Fibroblast of gingiva (primary cell): ENCODE measurements at places on chromosomes 5 and 9.
A peak's percentile ranks its signal among the peaks of the same experiment; 100 is the strongest.

DNA sequence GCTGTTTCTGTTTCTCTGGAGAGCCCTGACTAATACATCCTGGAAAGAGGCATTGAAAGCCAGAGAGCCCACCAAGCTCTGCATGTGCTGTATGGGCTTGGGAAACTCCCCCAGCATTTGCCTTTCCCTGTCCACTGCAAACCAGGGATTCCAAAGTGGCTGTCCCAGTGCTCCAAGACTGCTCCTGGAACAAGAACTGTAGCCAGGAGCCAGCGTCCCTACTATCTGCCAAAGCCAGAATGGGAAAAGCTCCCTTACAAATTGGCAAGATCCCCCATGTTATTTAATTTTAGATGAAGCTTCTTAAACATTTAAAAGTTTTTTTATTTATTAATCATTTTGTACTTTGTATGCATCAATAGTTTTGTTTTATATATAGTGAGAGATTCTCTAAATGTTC is 263.2 kb downstream of the GABRB2 start:
- no peak for DNase-seq

DNA sequence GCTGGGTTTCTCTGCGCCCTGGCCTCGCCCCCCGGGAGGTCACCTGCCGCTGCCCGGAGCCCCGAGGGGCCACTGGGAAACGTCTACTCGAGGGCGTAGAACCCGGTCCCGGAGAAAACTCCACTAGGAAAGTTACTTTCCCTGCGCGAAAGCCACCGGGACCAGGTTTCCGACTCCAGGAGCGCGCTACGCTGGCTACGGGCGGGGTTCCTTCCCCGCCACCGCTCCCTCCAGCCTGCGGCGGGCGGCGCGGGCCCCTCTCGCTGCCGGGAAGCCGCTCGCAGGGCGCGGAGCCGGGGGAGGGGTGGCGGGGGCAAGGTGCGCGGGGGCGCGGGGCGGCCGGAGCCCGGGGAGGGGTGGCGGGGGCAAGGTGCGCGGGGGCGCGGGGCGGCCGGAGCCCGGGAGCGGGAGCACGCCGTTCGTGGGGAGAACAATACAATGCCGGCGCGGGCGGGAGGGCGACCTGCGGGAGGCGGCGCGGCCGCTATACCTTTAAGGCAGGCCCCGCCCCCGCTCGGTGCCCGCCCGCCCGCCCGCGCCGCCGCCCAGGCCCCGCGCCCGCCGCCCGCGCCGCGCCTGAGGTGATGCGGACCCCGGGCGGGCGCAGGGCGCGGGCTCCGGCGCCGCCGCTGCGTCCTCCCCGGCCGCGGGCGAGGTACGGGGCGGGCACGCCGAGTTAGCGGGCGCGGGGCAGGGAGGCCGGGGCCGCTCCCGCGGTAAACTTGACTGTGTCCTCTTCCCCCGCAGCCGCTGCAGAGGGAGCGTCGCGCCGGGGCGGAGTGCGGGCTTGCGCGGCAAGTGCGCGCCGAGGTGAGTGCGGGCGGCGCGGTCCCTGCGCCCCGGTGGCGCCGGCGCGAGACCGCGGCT is 278.1 kb downstream of the AOPEP start:
- no peak for DNase-seq

- DNase-seq, result no peak
These were observed 110.5 kb downstream of the RASGRF2 start for GRCh38 chr5:81070571-81071255.

- DNase-seq, result no peak
These were observed 202.3 kb upstream of the SGCD start for GRCh38 chr5:156124708-156125107.

- DNase-seq, result no peak
These were observed 114.7 kb downstream of the KIAA0825 start for GRCh38 chr5:94503677-94504076.

GRCh38 chr9:69143291-69143690 is 30.8 kb upstream of the TJP2 start:
- no peak for DNase-seq

- DNase-seq, result no peak
These were observed 84.7 kb upstream of the HTR4 start for GRCh38 chr5:148739023-148739422.

DNA sequence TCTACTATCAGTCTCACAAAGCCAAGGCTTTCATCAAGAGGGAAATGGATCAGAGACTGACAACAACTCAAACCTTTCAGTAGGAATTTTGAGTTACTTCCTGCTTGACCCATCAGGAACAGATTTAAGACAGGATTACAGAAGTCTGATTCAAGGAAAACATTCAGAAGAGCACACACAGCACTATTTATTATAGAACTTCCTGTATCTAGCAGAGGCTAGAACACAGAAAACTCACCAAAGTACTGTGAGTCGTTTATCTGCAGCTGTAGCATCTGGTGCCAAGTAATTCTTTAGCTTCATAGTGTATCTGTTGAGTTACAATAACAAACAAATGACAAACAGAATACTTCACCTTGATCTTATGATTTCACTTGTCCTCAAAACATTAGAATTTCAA is 13.8 kb downstream of the LEAP2 start:
- DNase-seq, result no peak

- DNase-seq, result no peak
These were observed 6.9 kb downstream of the RAB14 start for GRCh38 chr9:121194730-121195129.

DNA sequence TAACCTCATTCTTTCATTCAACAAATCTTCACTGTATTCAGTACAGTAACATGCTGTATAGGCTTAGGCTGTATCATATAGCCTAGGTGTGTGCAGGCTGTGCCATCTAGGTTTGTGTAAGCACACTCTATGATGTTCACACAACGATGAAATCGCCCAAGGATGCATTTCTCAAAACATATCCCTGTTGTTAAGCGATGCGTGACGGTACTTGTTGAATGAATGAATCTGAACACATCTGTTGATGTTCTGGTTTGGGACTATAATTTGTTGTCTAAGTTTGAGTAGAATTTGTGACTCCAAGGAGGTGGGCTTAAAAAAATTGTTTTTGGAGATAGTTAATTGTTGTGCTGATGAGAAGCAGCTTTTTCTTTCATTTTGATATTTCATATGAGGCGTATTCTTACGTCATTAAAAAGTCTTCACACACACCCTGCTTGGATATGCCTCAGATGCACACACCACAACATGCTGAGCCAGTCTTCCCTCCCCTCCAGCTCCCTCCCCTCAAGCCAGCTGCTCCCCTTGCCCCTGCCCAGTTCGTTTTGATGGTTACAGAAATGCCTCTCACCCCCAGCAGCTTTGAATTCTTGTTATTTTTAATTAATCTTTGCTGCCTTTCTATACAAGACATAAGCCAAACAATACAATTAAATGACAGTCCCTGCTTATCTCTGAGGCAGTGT is 5.5 kb upstream of the PSAT1 start:
- DNase-seq, result no peak

- no peak for DNase-seq
These were observed 209.7 kb downstream of the DIRAS2 start for GRCh38 chr9:90432951-90433350.

- DNase-seq, result peak; percentile 45
These were observed 5.0 kb downstream of the IL3 start for GRCh38 chr5:132065351-132065937.

GRCh38 chr5:119070828-119071560 is at the start of gene DMXL1:
Gene DMXL1 (plus strand): TSS chr5:119071087. CDS start chr5:119071570, 483 bp downstream.
- DNase-seq, result peak; percentile 99

DNA sequence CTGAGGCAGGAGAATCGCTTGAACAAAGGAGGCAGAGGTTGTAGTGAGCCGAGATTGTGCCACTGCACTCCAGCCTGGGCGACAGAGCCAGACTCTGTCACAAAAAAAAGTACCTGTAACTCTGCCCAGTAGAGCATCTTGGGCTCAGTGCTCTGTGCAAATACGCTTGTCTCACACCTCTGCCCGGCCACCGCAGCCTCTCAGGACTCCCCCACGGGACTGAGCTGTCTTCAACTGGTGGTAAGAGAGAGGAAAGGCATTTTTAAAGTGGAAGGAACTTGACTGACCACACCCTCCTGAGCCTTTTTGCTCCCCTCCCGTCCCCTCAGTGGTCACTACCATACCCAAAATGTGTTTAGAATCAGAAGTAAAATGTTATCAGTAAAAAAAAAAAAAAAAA is 174.3 kb upstream of the PIK3R1 start:
- no peak for DNase-seq

- no peak for DNase-seq
These were observed 88.4 kb downstream of the SEMA4D start for GRCh38 chr9:89409466-89409865.
